SHP77 treated with DMSO at 0.1 percent for 48 hours (cell line): ENCODE measurements at places on chromosomes 1 and 21.

DNA sequence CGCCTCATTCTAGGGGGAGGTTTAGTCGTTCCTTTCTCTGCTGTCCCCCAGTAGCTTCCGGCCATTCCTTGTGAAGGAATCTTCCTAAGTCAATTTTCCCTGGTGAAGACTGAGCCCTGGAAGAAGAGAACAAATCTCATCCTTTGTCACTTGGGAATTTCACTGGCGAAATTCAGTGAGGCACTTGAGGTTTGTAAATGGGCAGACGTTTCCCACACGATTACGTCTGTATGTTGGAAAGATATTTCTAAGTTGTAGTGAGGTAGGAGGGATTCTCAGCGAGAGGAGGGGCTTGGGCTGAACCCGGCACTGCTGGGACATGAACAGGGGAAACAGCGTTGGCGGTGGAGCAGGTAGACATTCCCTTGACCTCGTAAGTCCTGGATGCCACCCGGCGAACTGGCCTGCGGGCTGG lies 47.2 kb downstream of the GALNT2 start:
- no peak for DNase-seq

- DNase-seq = no peak
These were observed 218.7 kb upstream of the VAMP3 start for GRCh38 chr1:7552402-7552801.

DNA sequence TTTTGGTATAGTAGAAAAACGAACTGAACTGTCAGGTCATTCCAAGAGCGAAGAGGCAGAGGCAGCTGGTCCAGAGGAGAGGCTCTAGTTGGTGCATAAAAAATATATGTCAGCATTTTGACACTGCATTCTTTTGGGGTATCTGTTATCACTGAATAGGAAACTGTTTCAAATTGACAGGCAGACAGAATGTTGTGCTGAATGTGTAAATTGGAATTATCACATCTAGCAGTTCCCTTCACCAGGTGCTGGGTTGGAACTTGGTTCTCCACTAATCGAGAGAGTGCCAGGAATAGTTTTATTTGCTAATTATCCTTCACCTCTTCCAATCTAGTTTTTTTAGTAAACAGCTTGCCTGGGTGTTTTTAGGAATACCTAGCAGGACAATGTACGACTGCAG lies 52.2 kb downstream of the ADGRL2 start:
- DNase-seq = no peak

DNA sequence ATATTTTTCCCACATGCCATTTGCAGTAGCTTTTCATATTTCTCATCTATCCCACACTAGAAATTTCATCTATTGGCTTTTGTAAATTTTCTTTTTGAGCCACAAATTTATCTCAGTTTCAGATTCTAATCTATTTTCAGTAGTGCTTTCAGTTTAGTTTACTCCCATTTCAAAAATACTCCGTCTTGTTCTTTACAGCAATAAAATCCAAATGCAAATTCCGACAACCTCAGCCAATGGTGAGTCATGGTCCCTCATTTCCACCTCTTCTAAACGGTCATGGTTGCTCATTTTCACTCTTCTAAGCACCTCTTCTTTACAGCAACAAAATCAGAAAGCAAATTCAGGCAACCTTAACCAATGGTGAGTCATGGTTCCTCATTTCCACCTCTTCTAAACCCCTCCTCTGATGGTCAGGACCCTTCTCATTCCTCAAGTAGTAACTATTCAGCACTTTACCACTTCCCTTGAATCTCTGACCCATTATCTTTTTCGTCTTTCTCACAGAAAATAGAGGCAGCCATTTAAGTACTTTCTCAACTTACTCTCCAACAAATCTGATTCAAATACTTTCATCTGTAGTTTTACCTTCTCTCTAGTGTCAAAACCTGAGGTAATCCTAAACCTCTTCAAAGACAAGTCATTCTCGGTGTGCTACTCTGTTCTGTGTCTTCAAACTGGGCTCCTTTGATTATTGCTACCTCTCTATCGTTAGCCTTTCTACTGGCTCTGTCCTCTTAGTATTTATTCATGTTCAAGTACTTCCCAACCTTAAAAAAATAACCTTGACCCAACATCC lies 34.4 kb downstream of the C21orf91 start:
- DNase-seq = no peak
